ENCODE measurements at places on chromosomes 4 and X. TPM values are rescaled to one million over a fixed set of nuclear protein-coding genes. Genes with fewer than 3 reads are reported as not detected.
A peak's percentile ranks its signal among the peaks of the same experiment; 100 is the strongest.

DNA sequence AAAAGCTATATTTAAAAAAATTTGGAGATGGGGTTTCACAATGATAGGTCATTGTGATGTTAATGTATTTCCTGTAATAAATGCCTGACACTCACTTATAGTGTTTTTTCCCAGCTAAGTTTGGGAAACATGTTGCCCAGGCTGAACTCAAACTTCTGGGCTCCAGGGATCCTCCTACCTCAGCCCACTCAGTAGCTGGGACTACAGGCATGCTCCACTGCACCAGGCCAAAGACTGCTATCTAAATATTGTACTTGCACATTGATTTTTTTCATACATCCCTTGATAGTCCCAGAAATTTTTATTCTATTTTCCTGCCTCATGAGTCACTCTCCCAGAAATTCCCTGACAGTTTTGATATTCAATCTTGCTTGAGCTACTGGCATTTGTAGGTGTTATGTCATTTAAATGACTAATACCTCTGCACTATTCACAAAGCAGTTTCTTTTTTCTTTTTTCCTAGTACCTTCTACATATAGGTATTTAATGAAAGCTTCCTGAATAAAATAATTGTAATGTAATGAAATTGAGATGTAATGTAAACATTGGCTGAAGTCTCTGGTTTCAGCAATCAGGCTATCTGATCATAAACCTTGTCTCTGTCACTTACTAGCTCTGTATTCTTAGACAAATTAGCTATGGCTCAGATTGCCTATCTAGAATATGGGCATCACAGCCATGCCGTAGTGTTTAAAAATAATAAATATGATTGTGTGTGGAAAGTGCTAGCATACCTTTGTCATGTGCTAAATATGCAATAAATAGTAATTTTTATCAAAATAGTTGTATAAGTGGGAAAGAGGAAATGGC is 1973.0 kb upstream of the AGA start:
- no peak for DNase-seq

DNA sequence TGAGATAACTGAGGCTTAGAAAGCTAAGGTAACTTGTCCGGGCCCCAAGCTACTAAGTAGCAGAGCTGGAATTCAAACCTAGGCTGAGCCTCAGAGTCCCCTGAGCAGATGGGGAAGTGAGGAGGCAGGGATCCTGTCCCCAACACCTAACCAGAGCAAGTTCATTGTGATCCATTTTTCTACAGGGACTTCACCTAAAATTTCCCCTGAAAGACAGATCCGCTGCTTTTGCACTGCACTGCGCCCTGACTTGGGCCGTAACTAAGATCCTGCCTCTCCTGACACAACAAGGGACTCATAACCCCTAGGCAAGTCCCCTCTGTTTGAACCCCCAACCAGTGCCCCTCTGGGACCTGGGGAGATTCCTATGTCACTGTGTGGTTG is 25.6 kb upstream of the MTM1 start:
- DNase-seq, result no peak

- DNase-seq, result no peak
These were observed 46.8 kb downstream of the GSTCD start for GRCh38 chr4:105755375-105755774.

GRCh38 chr4:75034523-75034922 is 101.6 kb downstream of the PARM1 start:
- DNase-seq, result no peak

- no peak for DNase-seq
These were observed 172.0 kb upstream of the IL15 start for GRCh38 chr4:141464366-141464765.

DNA sequence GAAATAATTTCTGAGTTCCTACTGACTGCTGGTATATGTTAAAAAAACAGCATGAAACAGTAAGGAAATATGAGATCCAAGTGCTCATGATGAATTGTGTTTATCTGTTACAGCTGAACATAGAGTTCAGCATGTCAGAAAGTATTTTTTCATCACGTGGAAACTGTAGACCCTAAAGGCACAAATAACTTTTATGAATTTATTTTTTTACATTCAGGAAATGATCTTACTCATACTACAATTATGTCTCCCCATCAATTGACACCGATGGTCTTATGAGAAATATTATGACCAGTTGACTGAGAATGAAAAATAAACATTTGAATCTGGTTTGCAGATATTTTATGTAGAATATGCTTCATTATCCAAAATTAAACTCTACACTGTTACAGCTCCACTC is 283.1 kb upstream of the SPANXN4 start:
- no peak for DNase-seq

GRCh38 chr4:124937993-124938392 is 225.5 kb upstream of the ANKRD50 start:
- DNase-seq, result no peak

DNA sequence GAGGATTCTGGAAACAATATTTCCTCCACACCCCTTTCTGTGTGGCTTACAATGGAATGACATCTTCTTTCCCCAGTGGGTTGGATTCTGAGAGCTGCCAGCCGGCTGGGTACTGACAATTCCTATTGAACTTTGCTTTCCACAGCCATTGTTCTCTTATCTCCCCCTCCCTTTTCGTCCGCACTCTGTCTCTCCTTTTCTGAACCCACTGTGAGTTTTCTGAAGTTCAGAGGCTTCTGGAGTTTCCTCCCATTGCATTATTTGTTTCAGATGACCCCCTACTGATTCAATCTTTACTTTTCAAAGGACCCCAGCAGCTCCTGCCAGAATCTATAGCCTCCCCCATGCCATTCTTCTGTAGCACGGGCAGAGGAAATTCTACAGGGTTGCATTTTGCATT is 10.4 kb downstream of the SMPX start:
- no peak for DNase-seq

GRCh38 chr4:32789026-32789608 is 2068.9 kb downstream of the PCDH7 start:
- no peak for DNase-seq

DNA sequence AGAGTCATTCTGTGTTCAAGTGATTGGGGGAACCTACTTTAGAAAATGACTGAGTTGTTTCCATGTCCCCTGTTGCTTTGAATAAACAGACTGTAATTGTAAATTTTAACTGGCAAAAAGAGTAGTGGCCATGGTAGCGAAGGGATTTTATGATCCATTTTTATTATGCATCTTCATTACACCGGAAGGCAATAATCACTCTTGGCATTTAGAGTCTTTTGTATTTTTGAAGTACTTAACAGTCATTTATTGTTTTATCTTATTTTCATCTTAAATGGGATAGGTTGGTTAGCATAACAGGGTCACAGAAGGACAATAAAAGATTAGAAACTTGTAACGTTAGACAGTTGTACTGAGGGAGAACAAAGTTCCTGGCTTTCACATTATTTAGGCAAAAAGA is 11.0 kb upstream of the OTC start:
- DNase-seq, result no peak

DNA sequence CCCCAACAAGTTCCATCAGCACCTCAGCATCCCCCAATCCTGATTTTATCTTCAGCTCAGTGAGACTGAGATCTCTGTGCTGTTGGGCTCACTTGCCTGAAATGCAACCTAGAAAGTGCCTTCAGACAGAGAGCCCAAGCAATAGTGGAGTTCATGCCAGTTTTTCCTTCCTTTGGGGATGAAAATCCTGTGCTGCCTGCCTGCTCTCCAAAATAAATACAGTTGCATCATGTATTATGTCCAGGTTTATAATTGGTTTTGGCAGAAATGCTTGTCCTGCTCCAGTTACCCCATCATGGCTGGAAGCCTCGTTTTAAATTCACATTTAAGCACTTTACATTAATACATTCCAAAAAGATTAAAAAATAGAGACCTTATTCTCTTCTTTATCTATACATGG is 1865.5 kb upstream of the TENM3 start:
- DNase-seq, result no peak

GRCh38 chr4:54498661-54499111 is 159.1 kb upstream of the KIT start:
- no peak for DNase-seq

- peak; percentile 65 for DNase-seq
These were observed 5.6 kb downstream of the PNCK start for GRCh38 chrX:153667956-153668396.

GRCh38 chr4:5808081-5808741 is 84.7 kb downstream of the CRMP1 start:
- no peak for DNase-seq

- no peak for DNase-seq
These were observed 200.0 kb downstream of the PALLD start for GRCh38 chr4:168696826-168697225.

DNA sequence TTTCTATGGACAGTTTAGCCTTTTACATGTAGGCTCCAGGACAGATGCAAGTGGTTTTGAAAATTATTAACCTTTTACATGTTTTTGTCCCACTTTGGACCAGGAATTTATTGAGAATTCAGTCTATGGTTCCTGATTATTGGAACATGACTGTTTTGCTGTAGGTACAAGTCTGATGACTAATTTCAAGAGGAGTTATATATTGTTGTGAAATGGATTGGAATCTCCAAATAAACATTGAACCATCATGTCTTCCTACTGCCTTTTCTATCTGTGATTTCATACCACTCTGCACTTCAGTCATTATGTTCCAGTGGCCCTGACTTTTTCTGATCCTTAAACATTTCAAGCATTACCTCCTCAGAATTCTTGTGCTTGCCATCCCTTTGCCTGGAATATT is 35.9 kb downstream of the TBC1D19 start:
- DNase-seq, result no peak

DNA sequence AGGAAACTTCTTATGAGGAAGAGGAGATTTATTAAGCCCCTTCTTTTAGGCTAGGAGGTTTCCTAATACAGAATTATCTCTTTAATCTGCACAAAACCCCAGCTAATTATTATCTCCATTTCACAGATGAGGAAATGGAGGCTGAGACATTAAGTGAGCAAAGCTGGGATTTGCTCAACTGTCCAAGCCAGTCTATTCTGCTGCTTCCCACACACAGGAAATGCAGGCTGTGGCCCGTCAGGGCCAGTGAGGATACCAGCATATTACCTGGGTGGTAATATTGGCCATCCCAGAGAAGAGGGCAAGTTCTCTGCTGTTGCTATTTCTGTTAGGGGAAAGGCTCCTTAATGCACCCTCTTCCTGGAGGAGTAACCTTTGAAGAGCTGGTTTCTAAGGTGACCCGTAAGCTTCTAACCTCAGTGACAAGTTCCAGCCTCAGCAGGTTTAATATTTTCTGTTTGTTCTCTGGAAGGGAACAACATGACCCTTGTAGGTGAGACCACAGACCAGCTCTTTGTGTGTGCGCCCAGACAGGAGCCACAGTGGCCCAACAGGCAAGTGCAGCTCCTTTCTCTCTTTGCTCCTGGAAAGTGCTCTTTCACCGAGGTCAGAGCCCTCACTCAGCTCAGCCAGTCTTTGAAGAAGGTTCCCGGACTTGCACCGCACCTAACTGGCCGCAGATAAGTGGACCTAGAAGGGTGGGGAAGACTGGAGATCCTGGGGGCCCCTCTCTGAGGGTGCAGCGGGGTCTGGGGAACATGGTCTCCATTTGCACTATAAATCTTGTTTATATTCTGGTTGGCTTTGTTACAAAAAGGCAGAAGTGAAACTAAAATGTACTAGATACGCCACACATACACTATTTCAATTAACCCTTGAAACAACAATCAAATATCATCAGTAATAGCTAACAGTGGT is 35.5 kb downstream of the TBC1D9 start:
- no peak for DNase-seq

- no peak for DNase-seq
These were observed 36.5 kb downstream of the SUPT20HL1 start for GRCh38 chrX:24396931-24397279.

DNA sequence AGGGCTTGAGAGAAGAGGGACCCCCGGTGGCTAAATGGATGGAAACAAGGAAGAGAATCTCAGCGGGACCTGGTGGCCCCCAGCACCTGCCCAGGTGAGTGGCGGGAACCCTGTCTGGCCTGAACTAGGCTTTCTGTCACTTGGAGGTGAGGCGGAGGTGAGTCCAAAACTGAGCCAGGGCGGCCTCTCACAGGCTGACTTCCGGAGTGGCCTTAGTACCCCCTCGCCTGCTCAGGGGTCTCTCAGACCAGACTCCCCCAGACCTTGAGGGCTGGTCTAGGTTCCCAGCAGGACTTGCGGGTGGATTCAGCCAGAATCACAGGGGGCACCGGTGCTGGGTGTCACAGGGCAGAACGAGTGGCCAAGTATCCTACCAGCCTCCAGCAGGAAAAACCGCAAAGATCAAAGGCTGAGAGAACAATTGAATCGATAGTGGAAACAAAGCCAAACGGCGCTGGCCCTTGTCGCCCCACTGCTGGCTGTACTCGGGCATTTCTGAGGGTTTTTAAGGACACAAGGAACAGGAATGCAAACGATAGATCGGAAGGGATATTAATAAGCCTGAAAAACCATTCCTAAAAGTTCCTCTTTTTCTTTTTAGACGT is 67.8 kb downstream of the WFS1 start:
- DNase-seq, result no peak

DNA sequence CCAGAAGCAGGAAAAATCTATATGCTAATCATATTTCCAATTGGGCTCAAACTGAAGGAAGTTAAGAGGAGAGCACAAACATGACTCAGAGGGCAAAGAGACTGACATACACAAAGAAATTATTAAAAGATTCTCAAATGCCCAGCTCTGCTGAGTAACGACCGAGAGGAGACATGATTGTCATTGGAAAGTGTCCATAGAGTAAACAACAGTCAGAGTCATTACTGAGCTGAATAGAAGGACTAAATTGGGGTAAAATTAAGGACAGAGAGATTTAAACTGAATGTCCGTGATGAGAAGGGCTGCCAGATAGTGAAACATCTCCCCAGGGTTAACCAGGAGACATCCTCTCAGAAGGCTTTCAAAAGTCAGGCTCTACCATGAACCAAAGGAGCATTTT is 111.2 kb upstream of the GALNT7 start:
- no peak for DNase-seq

Gene BEX1
- not detected for total RNA-seq

Gene PRRG3
- total RNA-seq, result not detected

Gene DMRTC1
- not detected for total RNA-seq

Gene SLC49A3
- 10.4 TPM for total RNA-seq

Gene ASB9
- total RNA-seq, result not detected

Gene MAGEA12
- not detected for total RNA-seq

Gene WNK3
- total RNA-seq, result not detected

Gene GLRB
- total RNA-seq, result not detected

Gene GBA3
- not detected for total RNA-seq

Gene SHROOM4
- total RNA-seq, result 0.09 TPM

Gene ADH7
- not detected for total RNA-seq

Gene TLR8
- total RNA-seq, result 0.95 TPM

Gene NUP62CL
- 1.2 TPM for total RNA-seq

Gene SLC2A9
- total RNA-seq, result 1.5 TPM

Gene TCEAL6
- total RNA-seq, result not detected

All from natural killer cell (primary cell).